ENCODE measurements at places on chromosomes 7 and 10. TPM values are rescaled to one million over a fixed set of nuclear protein-coding genes. Genes with fewer than 3 reads are reported as not detected.

DNA sequence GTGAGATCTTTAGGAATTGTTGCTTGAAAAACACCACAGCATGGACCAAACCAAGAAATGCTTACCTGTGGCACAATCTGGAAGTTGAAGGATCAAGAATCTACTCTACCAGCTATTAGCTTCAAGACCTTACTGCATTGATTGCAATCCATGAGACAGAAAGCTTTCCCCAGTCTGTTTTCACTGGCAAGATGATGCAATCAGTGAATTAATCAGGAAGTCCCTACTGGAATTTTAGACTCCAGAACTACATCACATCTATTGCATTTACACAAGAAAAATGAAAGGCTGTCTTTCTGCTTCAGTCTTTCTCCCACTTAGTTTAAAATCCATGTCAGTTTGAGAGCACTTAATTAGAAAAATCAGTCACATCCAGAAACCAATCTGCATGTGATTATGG, 191.7 kb downstream of the TFEC start:
- no peak for DNase-seq
- H3K27me3 ChIP-seq = no peaks in the 10 kb centered on the region
- no peaks in the 10 kb centered on the region for H3K36me3 ChIP-seq
- no peak overlapping the region for H3K4me3 ChIP-seq
- H3K4me1 ChIP-seq = no peaks in the 10 kb centered on the region

The CCDC172 gene
- total RNA-seq = not detected

DNA sequence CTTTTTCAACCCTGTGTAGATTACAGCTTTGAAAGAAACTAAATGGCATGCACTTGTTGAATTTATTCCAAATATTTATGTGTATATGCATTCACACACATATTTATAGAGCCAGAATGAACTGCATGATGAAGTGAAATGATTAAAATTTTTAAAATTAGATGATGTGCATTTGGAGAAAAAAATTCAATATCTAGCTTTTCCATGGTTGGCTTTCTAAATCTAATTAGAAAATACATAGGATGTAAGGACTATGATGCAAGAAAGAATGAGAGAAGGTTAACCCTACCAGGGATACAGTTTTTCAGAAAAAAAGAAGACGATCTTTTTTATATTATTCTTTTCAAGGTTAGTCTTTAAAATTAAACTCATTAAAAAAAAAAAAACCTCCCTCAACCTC, 204.5 kb downstream of the TRIL start:
- H3K27ac ChIP-seq = no peak overlapping the region
- no peak overlapping the region for H3K4me3 ChIP-seq
- H3K4me1 ChIP-seq = peaks cover 13% of the 10 kb centered on the region
- H3K27me3 ChIP-seq = no peaks in the 10 kb centered on the region

DNA sequence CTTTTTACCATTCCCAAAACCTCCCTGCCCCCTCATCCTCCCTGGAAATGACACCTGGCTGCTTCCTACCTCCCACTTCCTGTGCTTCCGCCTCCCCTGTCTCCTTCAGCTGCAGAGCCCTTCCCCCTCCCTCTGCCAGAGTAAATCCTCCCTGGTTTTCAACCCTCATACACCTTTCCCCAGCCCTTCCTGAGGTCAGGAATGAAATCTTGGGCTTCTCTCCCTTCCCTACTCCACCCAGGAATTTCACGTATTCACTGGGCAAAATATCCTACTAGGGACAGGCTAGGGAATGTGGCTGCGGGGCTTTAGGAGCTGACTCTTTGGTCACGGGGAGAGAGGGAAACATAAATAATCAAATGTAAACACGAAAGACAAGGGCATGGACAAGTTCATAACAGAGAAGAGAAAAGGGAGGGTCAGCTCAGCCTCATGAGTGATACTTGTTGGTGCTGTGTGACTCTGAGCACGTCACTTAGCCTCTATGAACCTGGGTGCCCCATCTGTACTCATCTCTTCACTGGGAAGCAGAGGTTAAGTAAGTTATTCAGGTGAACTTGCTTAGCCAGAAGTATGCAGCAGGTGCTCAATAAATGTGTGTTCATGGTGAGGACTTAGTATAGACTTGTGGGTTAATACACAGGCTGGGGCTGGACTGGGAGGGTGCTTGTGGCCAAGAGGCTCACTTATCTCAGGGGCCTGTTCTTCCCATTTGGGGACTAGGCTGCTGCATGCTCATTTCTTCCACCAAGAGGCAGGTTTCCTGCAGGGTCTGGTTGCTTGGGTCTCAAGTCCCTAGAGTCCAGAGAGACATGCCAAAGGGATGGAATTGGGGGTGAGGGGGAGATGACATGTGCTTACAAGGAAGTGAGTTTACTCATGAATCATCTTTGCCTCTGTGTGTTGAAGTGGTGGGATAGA, 10.0 kb upstream of the DUSP5 start:
- H3K36me3 ChIP-seq = no peaks in the 10 kb centered on the region
- no peaks in the 10 kb centered on the region for H3K4me1 ChIP-seq
- no peak for DNase-seq
- no peak overlapping the region for H3K27ac ChIP-seq
- no peaks in the 10 kb centered on the region for H3K27me3 ChIP-seq

DNA sequence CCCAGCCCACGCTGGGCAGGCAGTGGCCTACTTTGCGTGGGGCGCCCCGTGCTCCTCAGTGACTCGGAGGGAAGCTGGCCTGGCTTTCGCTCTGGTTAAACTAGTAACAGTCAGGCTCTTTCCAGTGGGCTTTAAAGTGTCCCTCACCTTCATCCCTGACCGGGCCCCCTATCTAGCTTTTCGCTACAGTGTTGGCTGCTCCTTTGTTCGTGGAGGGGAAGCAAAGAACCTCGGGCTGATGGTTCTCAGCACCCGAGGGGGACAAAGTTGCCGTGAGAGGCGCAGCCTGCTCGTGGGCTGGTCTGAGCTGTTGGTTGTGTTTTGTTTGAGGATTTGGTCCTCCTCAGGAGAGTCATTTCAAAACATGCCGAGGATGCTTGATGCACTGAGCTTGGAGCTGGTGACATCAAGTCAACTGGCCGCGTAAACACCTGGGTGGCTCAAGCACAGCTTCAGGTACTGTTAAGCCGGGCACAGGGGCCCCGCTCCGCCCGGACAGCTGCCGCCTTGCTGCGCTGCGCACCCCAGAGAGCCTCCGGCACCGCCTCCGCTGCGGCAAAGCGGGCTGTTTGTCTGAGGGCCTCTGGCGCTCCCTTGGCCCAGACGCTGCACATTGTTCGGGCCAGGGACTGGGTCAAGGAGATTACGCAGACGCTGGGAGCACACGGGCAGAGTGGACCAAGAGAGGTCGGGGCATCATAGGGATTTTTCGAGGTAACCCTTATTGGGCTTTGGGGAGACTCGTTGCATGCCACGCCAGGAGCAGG, 1.6 kb downstream of the DLX6 start:
- no peak for DNase-seq
- no peak overlapping the region for H3K27ac ChIP-seq
- H3K4me1 ChIP-seq = peaks cover 7% of the 10 kb centered on the region
- H3K36me3 ChIP-seq = no peaks in the 10 kb centered on the region
- peaks cover 88% of the 10 kb centered on the region for H3K27me3 ChIP-seq
- H3K4me3 ChIP-seq = no peak overlapping the region

The VENTX gene
- 0.33 TPM for total RNA-seq

The ZNF273 gene
- 0.29 TPM for total RNA-seq

- H3K4me1 ChIP-seq = peaks cover 5% of the 10 kb centered on the region
- no peaks in the 10 kb centered on the region for H3K36me3 ChIP-seq
- no peak overlapping the region for H3K27ac ChIP-seq
- no peak for DNase-seq
- no peaks in the 10 kb centered on the region for H3K27me3 ChIP-seq
- no peak overlapping the region for H3K4me3 ChIP-seq
These were observed 129.4 kb downstream of the SLC16A9 start for GRCh38 chr10:59580026-59580863.

- H3K36me3 ChIP-seq = no peaks in the 10 kb centered on the region
- peak; percentile 66 for DNase-seq
- H3K4me3 ChIP-seq = no peak overlapping the region
- no peaks in the 10 kb centered on the region for H3K27me3 ChIP-seq
These were observed 1.0 kb upstream of the ANKRD1 start for GRCh38 chr10:90921906-90922305.

The CRTAC1 gene
- total RNA-seq = 0.56 TPM

DNA sequence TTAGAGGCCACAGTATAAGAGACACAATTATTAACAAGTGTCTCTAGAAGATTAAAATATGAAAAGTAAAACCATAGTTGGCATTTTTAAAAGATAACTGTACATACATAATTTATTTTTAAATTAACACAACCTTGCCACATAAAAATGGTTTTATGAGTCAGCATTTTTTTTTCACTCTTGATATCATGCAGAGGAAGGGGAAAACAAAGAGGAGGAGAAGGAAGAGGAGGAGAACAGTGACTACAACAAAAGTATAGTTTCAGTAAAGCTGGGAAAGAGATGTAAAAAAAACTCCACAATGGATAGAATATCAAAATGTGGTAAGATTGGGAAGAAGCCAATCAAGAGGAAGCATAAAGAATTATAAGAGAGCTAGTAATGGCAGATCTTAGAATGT, 34.0 kb downstream of the CH25H start:
- H3K36me3 ChIP-seq = no peaks in the 10 kb centered on the region
- no peaks in the 10 kb centered on the region for H3K4me1 ChIP-seq
- DNase-seq = no peak
- H3K4me3 ChIP-seq = no peak overlapping the region

The CFTR gene
- total RNA-seq = not detected

GRCh38 chr7:130091999-130092398, 21.7 kb downstream of the KLHDC10 start:
- H3K27ac ChIP-seq = no peak overlapping the region
- H3K36me3 ChIP-seq = no peaks in the 10 kb centered on the region
- H3K4me3 ChIP-seq = no peak overlapping the region
- H3K4me1 ChIP-seq = peaks cover 3% of the 10 kb centered on the region
- H3K27me3 ChIP-seq = no peaks in the 10 kb centered on the region

- H3K27me3 ChIP-seq = no peaks in the 10 kb centered on the region
- DNase-seq = no peak
- H3K27ac ChIP-seq = no peak overlapping the region
- no peaks in the 10 kb centered on the region for H3K4me1 ChIP-seq
- no peaks in the 10 kb centered on the region for H3K36me3 ChIP-seq
These were observed 52.5 kb upstream of the MPP7 start for GRCh38 chr10:28355376-28355775.

The LRRD1 gene
- not detected for total RNA-seq

The CYP2W1 gene
- not detected for total RNA-seq

The FKBP6 gene
- not detected for total RNA-seq

DNA sequence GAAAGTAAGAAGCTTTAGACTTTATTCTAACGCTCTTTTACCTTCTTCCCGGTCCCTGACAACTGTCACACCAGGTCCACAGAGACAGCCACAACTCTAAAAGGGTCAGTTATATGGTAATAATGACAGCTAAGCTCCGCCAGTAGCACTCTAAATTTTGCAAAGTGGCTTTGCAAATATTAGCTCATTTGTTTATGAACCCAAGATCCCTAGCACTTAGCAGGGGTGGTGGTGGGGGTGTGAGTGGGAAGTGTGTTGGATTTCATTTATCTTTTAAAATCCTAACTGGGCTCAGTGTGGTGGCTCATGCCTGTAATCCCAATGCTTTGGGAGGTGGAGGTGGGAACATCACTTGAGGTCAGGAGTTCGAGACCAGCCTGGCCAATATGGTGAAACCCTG, 34.8 kb upstream of the SDK1 start:
- H3K4me1 ChIP-seq = no peaks in the 10 kb centered on the region
- no peak overlapping the region for H3K27ac ChIP-seq
- H3K36me3 ChIP-seq = no peaks in the 10 kb centered on the region
- no peak for DNase-seq

The LAMTOR4 gene
- 141 TPM for total RNA-seq

- no peaks in the 10 kb centered on the region for H3K36me3 ChIP-seq
- H3K4me1 ChIP-seq = peaks cover 4% of the 10 kb centered on the region
- H3K27ac ChIP-seq = no peak overlapping the region
- H3K4me3 ChIP-seq = no peak overlapping the region
- DNase-seq = no peak
- peaks cover 9% of the 10 kb centered on the region for H3K27me3 ChIP-seq
These were observed 5.2 kb downstream of the ADCY1 start for GRCh38 chr7:45579391-45579801.

- H3K27me3 ChIP-seq = no peaks in the 10 kb centered on the region
- H3K4me3 ChIP-seq = peak overlapping the region; percentile 24
- H3K36me3 ChIP-seq = no peaks in the 10 kb centered on the region
- peaks cover 14% of the 10 kb centered on the region for H3K4me1 ChIP-seq
- H3K27ac ChIP-seq = peak overlapping the region; percentile 97
- DNase-seq = peak; percentile 98
These were observed 140.5 kb upstream of the SH2B2 start for GRCh38 chr7:102146122-102146521.

The CH25H gene
- not detected for total RNA-seq

The KIAA1217 gene
- total RNA-seq = 155 TPM

Data from gastrocnemius medialis (tissue), 4 donors.